ENCODE measurements at places on chromosomes 12 and 14.

DNA sequence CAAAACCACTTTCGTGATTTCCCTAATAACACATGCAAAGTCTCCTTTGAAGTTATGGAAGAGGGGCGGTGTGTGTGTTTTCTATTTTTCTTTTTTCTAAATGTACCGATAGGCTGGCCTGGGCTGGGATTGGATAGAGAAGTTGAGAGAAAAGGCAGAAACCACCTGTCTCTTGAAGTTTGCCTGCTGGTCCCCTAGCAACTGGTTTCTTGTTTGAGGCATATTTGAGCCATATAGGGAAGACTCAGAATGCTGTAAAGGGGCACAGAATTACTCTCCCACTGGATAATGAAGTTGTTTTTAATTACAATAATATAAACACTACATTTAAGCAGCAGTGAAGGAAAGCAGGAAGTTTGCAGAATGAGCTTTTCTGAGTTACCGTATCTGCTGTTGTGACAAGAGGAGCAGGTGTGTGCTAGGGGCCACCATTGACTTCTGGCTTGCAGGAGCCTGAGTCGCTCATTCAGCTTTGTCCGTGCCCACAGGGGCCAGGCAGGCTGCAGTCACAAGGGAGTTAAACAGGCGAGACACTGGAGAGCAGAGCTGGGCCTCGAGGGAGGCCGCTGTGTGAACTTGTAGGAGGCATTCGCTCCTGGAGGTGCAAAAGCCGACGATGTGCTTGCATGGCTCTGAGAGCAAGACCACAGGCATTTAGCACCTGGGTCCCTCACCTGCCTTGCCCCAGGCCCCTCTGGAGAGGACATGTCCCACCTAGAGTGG is 173.8 kb upstream of the RGS6 start:
- peak; percentile 35 for DNase-seq

- DNase-seq: no peak
Observed at GRCh38 chr12:1760566-1761382, 59.6 kb upstream of the LRTM2 start.

GRCh38 chr12:52354200-52354599 is 13.1 kb downstream of the KRT85 start:
- no peak for DNase-seq

- DNase-seq: no peak
Observed at GRCh38 chr12:15346488-15346887, 24.2 kb downstream of the PTPRO start.

DNA sequence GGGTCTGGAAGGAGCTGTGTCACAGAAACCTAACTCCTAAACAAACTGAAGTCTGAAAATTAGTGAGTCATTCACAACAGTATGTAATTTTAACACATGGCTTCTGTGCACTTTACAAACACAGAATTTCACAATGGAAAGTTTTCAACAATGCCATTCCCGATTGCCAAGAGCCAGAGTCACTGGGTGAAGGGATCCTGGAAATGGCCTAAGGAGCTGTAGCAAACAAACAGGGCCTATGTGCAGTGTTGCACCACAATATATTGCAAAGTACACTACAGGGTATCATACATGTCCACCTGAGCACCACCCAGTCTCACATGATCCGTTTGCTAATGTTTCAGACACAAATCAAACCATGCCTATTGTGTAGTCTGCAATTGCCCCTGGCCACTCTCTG is 184.7 kb upstream of the OTX2 start:
- DNase-seq: no peak

DNA sequence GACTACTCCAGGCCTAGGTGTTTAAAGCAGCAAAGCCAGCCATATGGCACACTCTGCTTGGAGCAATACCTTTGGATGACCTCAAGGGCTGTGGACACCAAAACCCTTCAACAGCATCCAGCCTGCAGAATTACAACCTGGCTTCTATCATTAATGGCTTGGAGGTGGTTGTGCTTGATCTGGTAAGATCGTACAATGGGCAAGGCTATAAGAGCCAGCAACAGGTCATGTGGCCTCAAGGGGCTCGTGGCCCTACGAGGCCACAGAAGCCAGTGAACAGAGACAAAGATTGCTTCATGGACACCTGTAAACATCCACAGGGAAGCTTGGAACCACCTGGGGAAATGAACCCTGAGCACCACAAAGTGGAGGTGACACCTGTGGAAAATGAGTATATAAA is 657.3 kb downstream of the BCL11B start:
- no peak for DNase-seq

Measured in common myeloid progenitor, CD34-positive (primary cell).